ENCODE measurements at places on chromosomes 7 and 10.

DNA sequence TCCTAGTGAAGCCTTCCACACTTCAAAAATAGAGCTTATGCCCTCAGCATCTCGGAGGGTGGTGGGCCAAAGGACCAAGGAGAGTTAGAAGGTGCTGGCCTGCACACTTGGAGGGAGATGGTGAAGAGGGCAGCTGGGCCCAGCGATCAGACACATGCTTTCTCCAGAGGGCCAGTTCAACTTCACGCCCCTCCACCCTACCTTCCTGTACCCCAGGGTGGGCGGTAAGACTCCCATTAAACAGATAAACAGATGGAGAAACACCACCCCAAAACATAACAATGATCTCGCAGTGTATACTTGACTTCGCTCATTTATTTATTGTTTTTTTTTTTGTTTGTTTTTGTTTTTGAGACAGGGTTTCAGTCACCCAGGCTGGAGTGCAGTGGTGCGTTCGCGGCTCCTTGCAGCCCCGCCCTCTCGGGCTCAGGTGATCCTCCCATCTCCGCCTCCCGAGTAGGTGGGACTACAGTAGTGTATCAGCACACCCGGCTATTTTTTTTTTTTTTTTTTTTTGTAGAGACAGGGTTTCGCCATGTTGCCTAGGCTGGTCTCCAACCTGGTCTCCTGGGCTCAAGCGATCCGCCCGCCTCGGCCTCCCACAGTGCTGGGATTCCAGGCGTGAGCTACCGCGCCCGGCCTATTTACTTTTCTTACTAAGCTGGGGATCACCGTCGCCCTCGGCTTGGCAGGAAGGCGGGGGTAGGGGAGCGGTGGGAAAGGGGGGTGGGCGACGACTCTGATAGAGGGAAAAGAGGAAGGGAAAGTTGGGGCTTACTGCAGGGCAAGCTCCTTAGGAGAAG is 1.8 kb downstream of the C10orf95 start:
- no peaks in the 10 kb centered on the region for H3K27me3 ChIP-seq
- H3K27ac ChIP-seq = peak overlapping the region; percentile 80
- peaks cover 3% of the 10 kb centered on the region for H3K36me3 ChIP-seq
- H3K4me1 ChIP-seq = peaks cover 41% of the 10 kb centered on the region
- peak overlapping the region; percentile 83 for H3K4me3 ChIP-seq

- no peak overlapping the region for H3K27ac ChIP-seq
- H3K4me1 ChIP-seq = no peaks in the 10 kb centered on the region
- H3K27me3 ChIP-seq = no peaks in the 10 kb centered on the region
Observed at GRCh38 chr7:67512481-67512880, 515.8 kb downstream of the TYW1 start.

- H3K36me3 ChIP-seq = no peaks in the 10 kb centered on the region
- DNase-seq = no peak
- peaks cover 4% of the 10 kb centered on the region for H3K27me3 ChIP-seq
- H3K27ac ChIP-seq = no peak overlapping the region
Observed at GRCh38 chr7:24050991-24051560, 232.9 kb upstream of the NPY start.

DNA sequence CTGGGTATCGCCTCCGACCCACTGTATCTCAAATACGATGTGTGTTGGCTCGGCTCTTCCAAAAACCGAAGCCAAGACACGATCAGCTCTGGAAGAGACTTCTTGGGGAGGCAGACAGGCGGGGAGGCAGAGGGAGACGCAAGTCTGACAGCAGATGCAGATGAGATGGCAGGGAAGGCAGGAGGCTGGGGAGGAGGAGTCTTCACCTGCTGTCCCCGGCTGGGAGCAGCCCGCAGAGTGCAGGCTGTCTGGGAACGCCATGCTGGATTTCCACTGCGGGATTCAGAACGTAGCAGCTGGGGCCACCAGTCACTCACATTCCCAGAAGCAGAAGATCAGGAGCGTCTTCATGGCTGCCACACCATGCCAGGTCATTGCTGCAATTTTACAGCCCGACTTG is 29.4 kb downstream of the CTBP2 start:
- H3K27me3 ChIP-seq = no peaks in the 10 kb centered on the region
- H3K4me1 ChIP-seq = no peaks in the 10 kb centered on the region
- no peak for DNase-seq
- no peak overlapping the region for H3K4me3 ChIP-seq
- no peak overlapping the region for H3K27ac ChIP-seq

- no peak overlapping the region for H3K27ac ChIP-seq
- H3K4me1 ChIP-seq = no peaks in the 10 kb centered on the region
- H3K27me3 ChIP-seq = no peaks in the 10 kb centered on the region
- no peak overlapping the region for H3K4me3 ChIP-seq
- H3K36me3 ChIP-seq = peaks cover 88% of the 10 kb centered on the region
Observed at GRCh38 chr10:112404617-112405016, 30.7 kb downstream of the ACSL5 start.

GRCh38 chr10:126439942-126440341 is 51.7 kb upstream of the ADAM12 start:
- DNase-seq = no peak
- H3K27ac ChIP-seq = no peak overlapping the region
- H3K4me1 ChIP-seq = no peaks in the 10 kb centered on the region
- no peaks in the 10 kb centered on the region for H3K36me3 ChIP-seq

DNA sequence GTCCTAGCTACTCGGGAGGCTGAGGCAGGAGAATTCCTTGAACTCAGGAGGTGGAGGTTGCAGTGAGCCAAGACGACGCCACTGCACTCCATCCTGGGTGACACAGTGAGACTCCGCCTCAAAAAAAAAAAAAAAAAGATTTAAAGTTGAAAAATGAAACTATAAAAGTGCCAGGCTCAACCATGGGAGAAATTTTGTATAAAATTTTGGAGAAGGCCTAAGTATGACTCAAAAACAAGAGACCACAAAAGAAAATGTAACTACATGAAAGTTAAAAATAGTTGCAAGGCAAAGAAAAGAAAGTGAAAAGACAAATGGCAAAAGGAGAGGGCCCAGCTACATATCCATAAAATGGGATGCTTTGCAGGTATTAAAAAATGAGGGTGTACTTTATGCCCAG is 104.1 kb downstream of the ARHGAP22 start:
- H3K36me3 ChIP-seq = no peaks in the 10 kb centered on the region
- H3K4me1 ChIP-seq = peaks cover 4% of the 10 kb centered on the region
- H3K27me3 ChIP-seq = no peaks in the 10 kb centered on the region
- no peak overlapping the region for H3K4me3 ChIP-seq
- no peak for DNase-seq

DNA sequence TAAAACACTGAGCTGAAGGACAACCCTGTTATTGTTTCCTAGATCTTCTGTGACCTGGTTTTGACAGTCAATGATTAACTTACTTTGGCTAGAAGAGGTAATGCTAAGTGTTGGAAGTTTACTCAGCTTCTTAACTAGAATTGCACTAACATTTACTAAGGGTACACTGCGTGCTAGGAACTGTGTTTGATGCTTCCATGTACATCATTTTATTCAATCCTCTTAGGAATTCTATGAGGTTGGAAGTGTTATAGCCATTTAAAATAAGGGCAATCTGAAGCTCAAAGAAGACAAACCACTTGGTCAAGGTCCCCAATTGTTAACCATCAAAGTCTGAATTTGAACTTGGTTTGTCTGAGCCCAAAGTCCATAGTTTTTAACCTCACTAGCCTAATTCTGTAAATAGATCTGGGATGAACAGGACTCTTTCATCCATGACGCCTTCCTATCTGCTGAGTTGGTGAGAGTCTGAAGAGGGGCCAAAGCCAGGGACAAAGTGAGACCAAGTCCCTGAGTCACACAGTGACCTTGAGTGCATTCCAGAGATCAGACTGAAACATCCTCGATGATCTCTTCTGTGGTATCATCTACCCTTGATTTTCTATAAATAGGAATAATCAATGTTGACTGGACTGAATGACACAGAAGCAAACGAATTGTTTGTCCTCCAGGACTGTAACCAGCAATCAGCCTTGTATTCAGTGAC is 29.2 kb upstream of the ZNRF2 start:
- H3K4me1 ChIP-seq = peaks cover 8% of the 10 kb centered on the region
- DNase-seq = no peak
- H3K36me3 ChIP-seq = no peaks in the 10 kb centered on the region

Data from CD4-positive, alpha-beta T cell (primary cell).